ENCODE measurements at places on chromosomes 7 and 10. TPM values are rescaled to one million over a fixed set of nuclear protein-coding genes. Genes with fewer than 3 reads are reported as not detected.

The CDHR1 gene
- total RNA-seq, result not detected

The ERVW-1 gene
- not detected for total RNA-seq

The KIAA1549 gene
- total RNA-seq, result 2.3 TPM

The FAM149B1 gene
- total RNA-seq, result 28.7 TPM

The SUGCT gene
- total RNA-seq, result 3.4 TPM

The ARHGAP22 gene
- 72.1 TPM for total RNA-seq

The FGFR2 gene
- 0.09 TPM for total RNA-seq

The CYP3A4 gene
- not detected for total RNA-seq

All from endothelial cell of coronary artery (primary cell).